T-helper 17 cell (primary cell): ENCODE measurements at places on chromosomes 5 and 9.

GRCh38 chr9:116991051-116991450 lies 303.9 kb downstream of the TRIM32 start:
- DNase-seq = no peak

- no peak for DNase-seq
These were observed 74.9 kb upstream of the VCAN start for GRCh38 chr5:83396662-83397061.

GRCh38 chr5:177447611-177448243 lies 1.1 kb downstream of the PRR7 start:
- DNase-seq = no peak

GRCh38 chr5:6786786-6787495 lies 73.7 kb downstream of the TENT4A start:
- no peak for DNase-seq

- DNase-seq = no peak
These were observed 147.1 kb upstream of the PPP1R26 start for GRCh38 chr9:135332516-135332915.

DNA sequence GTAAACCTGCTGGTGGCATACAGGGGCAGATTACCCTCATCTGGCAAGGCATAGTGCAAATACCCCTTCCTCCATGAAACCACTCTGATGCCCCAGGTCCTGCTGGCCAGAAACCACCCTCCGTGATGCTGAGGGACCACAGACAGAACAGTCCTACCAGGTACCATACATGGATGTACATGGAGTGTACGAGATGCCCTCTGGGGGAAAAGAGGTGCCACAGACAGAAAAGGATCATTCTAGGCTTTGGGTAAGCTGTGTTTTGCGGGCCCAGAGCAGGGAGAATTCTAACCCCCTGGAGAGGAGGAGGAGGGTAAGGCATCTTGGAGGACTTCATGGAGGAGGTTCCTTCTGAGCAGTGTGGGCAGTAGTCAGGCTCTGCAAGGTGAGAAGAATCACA lies 68.3 kb downstream of the GABBR2 start:
- DNase-seq = no peak

DNA sequence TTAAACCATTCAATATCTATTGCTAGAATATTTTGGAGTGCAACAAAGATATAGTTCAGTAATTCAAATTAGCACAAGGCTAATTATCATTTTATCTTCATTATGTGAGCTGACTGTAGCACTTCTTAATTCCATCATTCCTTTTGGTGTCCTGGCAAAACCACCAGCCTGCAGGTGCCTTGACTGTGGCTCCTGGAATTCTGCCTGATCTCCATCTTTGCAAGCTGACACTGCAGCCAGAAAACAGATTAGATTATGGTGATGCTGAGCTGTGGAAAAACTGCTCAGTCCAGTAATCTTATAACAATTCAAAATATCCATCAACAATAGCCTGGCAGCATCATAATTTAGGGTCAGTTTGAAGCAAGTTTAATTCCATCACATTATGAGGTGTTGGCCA lies 919.5 kb downstream of the DTWD2 start:
- DNase-seq = no peak
